ENCODE measurements at places on chromosomes 6 and 20.

DNA sequence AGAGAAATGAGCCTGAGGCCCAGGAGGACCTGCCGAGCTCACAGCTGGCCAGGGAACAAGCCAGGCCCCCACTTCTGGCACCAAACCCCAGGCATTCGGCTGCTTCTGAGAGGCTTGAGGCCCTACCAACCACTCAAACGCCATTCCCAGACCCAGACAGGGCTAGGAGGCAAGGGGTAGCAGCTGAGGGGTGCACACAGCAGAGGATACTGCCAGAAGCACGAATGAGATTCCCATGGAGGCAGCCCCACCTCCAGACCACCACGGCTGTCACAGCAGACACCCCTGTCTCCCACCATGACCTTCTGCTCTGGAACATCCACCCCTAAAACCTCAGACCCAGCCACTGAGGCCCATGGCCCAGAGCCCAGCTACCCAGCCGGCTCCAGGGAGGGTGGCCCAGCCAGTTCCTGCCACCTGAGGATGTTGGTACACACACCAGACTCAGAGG is 36.1 kb downstream of the NTSR1 start:
- no peak for DNase-seq

DNA sequence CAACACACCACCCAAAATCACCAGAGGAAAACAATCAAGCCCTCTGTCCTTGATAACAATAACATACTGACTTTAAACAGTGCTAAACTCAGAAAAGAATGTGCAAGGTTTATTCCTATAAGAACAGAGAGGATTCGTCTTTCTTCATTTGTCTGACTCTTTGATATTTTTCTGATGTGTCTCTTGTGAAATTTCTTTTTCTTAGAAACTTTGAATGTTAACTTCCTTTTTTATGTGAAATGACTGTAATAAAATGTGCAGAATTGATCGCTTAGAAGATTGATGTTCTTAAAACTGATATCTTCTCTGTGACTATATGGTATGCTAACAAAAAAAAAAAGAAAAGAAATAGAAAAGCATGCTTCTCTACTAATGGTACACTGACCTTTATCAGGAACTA is 947.4 kb upstream of the CITED2 start:
- DNase-seq: no peak

DNA sequence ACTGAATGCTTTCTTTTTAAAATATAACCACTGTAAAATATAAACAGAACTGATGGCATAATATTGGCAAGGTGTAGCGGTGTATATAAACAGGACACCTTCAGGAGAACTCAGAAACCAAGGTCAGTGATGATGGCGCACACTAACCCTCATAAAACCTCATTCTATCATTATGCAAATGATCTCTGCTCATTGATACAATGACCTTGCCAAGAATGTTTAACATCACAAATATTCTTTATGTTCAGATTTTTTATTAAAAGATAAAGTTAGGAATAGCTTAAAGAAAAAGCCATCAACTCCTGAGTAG is 48.6 kb upstream of the DST start:
- no peak for DNase-seq

DNA sequence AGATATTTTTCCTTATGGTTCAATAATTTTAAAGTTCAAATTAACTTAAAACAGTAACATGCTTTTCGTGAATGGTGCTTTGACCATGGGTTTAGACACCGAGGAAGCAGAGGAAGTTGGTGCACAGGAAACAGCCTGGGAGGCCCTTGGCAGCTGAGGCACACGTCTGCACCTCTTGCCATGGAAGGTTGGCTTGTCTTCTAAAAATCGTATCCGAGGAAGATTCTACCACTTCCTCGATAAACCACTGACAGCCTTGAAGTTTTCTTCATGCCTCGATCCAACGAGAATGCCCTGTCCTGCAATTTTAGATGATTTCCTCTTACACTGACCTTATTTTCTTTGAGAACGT is 12.2 kb downstream of the DLL1 start:
- no peak for DNase-seq

- DNase-seq: peak; percentile 71
Observed at GRCh38 chr6:151389618-151390275, 1.6 kb downstream of the ZBTB2 start.

GRCh38 chr6:116400328-116400727 is 29.6 kb downstream of the DSE start:
- DNase-seq: peak; percentile 44

DNA sequence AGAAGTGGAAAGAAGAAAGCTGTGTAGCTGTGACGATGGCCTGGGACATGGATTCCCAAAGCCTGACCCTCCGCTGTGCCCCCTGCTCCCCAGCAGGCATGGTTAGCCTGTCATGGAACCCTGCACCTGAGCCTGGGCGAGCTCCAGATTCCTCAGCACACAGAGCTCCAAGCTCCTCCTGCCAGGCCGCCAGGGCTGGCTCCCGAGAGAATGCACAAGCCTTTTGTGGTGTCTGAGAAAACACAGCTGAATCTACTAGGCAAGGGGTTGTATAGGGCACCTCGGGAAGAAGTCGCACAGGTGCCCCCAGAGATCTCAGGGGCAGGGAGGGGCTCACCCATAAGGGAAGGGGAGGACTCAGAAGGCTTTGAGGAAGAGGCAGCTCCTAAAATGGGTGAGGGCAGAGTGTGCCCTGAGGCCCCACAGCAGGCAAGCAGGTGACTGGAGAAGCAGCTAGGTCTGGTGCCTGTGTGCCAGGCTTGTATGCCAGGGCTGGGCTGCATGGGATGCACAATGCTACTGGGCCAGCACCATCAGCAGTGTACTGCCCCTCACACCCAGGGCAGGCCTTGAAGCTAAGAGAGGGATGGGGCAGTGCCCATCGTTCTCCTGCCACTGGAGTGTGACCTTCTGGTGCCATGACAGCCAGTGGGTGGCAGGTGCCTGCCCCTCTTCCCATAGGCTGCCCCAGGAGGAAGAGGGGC is 64.3 kb upstream of the CD93 start:
- no peak for DNase-seq

- no peak for DNase-seq
Observed at GRCh38 chr20:32111156-32111686, 1.7 kb downstream of the TM9SF4 start.

DNA sequence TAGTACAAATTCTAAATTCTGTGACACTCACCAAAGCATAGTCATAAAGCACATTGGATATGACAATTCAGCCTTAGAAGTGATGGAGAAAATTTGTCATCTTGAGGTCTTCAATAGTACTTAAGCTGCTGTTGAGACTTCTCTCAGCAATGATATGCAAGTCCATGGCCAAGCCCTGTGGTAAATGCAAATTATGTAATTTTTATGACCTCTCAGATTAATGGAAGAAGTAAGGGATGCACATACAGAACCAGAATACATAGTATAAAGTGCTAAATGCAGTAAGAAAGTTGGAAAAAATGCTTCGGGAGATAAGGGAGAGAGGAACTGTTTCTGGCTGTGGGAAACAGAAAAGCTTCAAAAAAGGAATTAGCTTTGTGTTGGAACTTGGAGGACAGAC is 700.7 kb downstream of the RNF144B start:
- DNase-seq: no peak

GRCh38 chr20:4869290-4870193 is 131.8 kb downstream of the SLC23A2 start:
- DNase-seq: peak; percentile 9

DNA sequence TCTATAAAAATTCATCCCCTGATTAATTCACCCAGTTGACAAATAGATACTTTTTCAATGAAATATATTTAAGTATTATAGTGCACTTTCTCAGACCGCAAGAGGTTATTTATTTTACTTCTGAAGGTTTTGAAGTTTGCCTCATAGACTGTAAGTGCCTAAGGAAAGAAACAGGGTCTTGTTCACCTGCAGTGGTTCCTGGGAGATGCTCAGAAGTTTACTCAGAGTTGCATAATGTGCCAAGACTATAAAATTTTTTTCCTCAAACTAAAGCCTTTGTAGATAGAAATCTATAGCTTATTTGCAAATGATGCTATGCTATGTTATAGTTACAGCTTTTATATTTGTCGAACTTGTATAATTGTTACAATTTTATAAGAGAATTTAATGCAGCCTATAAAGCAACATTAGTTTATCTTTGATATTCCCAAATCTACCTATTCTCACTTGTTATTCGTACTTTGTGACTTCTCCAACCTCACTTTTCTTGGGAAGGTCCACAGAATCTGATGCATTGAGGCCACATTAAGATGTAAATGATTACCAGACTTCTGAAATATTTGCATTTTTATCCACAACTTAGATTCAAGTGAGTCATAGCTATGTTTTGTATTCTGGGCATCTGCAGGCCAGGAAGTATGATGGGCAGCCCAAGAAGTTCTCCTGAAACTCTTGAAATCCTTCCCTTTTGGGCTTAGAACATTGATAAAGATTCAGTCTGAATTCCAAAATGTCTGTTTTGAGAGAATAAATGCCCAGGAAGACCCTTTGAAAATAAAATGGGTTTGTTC is 35.7 kb downstream of the KCNQ5 start:
- no peak for DNase-seq

DNA sequence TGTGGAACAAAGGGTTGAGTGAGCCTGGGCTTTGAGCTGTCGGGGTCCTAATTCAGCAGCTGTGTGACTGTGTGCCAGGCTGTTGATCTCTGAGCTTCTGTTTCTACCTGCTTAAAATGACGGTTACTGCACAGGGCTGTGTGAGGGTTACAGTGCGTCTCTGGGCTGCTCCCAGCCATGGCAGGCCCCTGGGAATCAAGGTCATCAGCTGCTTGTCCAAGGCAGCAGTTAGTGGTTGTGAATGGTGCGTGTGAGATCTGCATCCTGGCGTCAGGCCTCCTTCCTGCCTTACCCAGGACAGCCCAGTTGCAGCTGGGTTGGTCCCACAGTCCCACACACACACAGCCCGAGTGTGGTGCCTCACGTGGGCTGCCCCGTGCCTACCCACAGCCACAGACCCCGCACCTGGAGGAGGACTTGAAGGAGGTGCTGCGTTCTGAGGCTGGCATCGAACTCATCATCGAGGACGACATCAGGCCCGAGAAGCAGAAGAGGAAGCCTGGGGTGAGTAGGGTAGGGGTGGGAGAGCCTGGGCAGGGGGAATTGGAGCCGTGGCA is 15.6 kb downstream of the GTSF1L start:
- no peak for DNase-seq

DNA sequence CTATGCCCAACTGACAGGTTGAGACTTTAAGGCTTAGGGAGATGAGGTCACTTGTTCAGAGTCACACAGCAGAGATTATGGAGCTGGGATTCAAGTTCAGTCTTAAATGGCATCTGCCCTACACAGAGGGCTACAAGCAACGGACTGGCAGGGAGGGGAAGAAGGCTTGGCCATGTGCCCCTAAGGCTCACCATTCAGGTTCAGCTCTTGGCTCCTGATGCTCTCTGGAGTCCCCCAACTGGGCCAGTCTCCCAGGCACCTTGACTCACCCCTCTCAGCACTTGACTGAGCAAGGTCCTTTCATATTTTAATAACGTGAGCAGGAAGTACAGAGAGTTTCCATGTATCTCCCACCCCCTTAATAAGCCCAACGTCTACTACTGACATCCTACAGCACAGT is 71.4 kb upstream of the MAFB start:
- no peak for DNase-seq

DNA sequence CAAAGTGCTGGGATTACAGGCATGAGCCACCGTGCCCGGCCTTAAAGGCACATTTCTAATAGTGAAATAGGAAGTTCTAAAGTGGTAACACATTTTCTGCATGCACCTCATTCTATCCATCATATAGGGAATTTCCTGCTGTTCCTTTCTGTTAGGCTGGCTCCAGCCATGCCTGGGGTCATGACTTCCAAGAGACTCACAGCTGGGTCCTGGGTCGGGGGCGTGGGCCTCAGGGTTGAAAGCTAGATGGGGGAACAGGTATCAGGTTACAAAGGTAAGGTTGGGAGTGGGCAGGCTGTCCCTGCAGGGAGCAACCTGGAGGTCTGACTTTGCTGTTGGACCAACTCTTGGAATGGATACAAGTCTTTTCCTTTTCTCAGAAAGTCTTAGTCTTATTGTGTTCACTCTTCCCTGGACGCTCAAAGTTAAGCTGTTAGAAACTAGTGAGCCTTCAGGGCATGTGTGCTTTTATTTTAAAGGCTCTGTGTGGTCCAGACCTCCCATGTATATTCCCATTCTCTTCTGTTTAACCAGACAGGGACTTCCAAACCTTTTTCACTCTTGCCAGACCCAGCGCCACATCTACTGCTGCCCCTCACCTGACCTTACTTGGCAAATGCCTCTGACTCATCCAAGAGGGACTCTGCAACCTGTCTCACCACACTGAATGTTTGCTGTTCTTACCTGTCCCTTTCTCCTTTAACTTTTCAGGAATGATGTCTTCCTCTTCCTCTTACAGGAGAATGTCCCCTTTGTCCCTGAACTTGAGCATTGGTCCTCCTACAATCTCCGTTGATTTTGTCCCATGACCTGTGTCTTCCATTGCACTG is 64.4 kb downstream of the TMEM170B start:
- DNase-seq: no peak

- DNase-seq: peak; percentile 82
Observed at GRCh38 chr6:75266716-75267291, 17.8 kb downstream of the TMEM30A start.

DNA sequence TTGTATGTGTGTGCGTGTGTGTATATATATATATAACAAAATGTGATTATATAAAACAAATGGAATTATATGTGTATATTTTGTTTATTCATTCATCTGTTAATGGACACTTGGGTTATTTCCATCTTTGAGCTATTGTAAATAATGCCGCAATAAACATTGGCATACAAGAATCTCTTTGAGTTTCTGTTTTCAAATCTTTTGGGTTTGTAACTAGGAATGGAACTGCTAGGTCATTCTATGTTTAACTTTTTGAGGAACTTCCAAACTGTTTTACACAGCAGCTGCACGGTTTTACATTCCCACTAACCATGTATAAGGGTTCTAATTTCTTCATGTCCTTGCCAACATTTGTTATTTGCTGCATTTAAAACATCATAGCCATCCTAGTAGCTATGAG is 39.9 kb upstream of the TGM2 start:
- DNase-seq: no peak

GRCh38 chr6:147903321-147903720 is 394.8 kb downstream of the SAMD5 start:
- no peak for DNase-seq

- no peak for DNase-seq
Observed at GRCh38 chr20:38301309-38301708, 2.6 kb upstream of the BPI start.

DNA sequence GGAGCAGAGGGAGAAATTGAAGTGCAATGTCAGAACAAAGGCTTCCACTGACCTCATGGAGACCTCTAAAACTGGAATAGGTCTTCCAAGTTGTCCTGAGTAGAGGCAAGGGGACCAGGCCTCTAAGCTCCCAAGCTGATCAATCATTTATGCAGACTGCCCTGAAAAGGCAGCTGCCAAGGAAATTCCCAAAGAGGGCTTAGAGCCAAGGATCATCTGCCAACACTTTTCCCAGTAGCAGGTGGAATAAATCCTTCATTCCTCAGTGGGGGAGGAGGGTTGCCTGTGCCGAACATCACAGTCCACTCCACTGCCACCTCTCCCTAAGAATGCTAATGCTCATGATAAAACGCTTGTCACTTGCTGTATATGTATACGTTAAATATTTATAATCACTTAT is 29.3 kb upstream of the RALY start:
- DNase-seq: no peak

- DNase-seq: no peak
Observed at GRCh38 chr6:53987522-53987888, 123.7 kb upstream of the MLIP start.
